Fibroblast of mammary gland (primary cell): ENCODE measurements at places on chromosomes 12 and 14.
A peak's percentile ranks its signal among the peaks of the same experiment; 100 is the strongest.

GRCh38 chr14:77979666-77980351 lies 179.9 kb downstream of the ADCK1 start:
- DNase-seq = peak; percentile 64

DNA sequence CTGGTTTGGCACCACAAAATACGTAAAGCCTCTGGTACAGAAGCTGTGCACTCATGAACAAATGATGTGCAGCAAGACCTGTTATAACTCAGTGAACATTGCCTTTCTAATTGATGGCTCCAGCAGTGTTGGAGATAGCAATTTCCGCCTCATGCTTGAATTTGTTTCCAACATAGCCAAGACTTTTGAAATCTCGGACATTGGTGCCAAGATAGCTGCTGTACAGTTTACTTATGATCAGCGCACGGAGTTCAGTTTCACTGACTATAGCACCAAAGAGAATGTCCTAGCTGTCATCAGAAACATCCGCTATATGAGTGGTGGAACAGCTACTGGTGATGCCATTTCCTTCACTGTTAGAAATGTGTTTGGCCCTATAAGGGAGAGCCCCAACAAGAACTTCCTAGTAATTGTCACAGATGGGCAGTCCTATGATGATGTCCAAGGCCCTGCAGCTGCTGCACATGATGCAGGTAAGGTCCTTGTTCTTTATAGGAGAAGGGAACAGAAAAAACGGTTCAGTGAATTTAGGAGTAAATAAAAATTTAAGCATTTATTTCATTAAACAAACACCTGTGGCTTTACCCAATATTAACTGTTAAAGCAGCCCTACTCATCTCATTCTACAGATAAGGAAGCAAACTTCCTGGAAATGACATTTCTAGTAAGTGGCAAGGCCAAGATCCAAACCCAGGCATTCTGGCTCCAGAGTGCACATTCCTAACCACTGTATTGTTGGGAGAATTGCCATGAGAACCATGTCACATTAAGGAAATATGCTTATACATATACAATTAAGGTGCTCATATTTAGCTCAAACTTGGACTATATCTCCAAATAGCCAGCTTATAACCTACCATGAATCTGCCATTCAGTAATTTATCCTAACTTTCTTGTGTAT lies 11.7 kb downstream of the COCH start:
- no peak for DNase-seq

DNA sequence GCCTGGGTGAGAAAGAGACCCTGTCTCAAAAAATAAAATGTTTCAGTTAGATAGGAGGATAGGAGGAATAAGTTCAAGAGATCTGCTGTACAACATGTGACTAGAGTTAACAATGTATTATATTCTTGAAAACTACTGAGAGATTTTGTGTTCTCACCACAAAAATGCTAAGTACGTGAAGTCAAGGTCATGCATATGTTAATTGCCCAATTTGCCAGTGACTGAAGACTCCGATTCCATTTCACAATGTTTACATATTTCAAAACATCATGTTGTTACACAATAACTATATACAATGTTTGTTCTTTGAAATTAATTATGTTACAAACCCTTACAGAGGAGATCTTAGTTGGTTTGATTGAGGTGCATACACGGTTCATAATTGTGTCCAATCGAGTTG lies 52.1 kb downstream of the SLC15A4 start:
- peak; percentile 6 for DNase-seq

GRCh38 chr12:80299219-80299618 lies 144.8 kb upstream of the PTPRQ start:
- DNase-seq = no peak

DNA sequence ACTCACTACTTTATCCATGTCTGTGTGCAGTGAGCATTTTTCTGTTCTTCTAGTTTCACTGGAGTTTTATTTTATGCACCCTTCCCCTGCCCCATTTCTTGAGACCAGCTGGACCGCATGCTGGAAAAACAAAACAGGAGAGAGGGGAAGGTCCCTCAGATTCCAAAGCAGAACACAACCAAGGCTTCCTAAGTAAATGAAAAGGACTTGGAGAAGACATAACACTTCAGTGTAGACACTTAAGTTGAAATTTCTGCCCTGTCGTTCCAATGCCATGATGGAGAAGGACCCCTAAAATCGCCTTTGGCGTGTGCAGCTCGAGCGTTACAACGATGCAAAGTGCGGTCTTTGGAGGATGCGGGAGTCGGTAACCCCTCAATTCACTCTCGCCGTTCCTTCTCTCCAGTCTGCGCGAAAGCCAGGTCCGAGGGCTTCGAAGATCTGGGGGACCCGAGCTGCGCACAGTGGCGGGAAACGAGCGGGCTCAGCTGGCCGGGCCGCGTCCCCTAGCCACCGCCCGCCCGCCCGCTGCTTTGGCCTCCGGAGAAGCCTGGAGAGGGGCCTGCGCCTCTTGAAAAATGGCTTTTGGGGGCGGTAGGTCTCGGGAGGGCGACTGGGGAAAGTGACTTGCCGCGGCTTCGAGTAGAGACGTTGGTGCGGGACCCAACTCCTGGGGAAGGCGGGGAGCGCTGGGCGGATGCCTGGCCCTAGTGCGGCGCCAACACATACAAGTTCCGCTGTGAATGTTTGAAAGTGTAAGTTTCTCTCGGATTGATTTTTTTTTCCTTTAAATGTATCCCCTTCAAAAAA lies 11.2 kb upstream of the HOXC13 start:
- DNase-seq = no peak

GRCh38 chr14:63276492-63277342 lies 42.0 kb downstream of the GPHB5 start:
- DNase-seq = peak; percentile 64

GRCh38 chr12:108543652-108544051 lies 17.3 kb downstream of the SART3 start:
- DNase-seq = no peak

GRCh38 chr14:60658211-60658690 lies 9.0 kb upstream of the SIX1 start:
- DNase-seq = no peak

DNA sequence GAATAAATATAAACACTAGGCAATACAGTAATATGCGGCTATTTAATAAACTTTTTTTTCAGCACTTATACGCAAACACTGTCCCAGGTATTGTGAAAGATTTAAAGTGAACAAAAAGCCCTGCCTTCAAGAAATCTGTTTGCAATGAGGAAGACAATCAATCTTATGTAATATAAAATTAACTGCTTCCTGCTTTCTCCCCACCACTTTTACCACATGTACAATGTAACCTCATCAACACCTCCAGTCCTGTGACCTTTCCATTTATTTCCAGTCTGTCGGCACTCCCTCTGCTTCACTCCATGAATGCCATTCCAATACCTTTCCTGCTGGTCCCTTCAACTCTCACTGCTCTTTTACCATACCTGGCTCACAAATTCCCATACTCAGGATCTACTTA lies 10.5 kb downstream of the SNX6 start:
- no peak for DNase-seq

DNA sequence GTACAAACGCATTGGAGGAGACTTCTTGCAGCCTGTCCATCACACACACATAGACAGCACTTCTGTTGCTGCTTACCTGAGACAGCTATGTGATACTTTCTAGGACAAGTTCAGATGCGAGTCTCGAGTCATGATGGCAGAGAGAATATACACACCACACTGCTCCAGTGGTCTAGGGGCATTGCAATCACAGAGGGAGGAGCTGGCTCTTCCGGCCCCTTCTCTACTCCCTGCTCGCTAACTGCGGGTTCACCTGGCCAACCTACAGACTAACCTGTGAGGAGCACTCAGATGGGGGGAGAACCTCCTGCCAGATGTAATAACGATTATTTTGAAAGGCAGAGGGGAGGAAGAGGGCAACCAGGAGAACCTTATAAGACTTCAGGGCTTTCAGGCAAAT lies 30.7 kb downstream of the EMP1 start:
- DNase-seq = no peak

DNA sequence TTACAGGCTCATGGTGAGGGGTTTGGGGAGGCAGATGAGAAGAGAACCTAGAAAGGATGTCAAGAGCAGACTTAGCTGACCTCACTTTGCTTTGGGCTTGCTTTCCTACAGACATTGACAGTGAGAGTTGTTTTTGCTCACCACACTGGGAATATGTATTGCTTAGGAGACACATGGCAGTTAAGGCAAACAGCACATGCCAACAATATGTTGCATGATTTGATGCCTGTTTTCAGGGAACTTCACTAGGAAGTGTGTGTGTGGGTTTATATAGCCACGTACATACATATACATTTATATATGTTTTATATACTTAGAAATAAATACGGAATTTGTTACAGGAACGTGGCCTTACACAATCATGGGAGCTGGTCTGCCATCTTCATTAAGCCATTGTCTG lies 346.1 kb downstream of the RGS6 start:
- DNase-seq = no peak

DNA sequence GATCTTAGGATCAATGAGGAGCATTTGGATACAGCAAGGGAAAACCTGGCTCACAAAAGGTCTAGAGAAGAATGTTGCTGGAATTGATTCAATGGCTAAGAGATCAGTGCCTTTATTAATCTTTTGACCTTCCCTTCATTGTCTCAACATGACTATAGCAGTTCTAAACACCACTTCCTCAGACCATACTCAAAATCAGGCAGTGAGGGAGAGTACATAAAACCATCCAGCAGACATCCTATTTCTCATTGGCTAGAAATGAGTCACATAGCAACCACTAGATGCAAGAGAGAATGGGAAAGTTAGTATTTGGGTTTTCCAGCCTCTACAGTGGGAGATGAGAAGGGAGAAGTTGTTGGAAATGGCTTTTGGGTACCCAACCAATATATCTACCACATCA lies 151.4 kb upstream of the NUDT4 start:
- DNase-seq = peak; percentile 16

DNA sequence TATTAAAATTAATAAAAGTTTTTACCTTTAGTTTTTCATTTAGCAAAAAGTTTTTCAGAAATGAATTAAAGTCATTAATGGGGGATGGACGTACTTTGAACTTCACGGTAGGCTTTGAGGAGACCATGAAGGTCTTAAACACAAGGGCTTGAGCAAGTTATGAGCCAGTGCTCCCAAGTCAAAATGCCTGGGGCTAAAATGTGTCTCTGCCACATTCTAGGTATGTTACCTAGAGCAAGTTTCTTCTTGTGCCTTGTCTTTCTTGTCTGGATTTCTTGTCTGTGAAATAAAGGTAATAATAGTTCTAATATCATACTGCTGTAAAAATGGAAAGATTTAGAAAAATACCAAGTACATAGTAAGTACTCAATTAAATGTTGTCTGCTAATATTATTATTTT lies 132.7 kb upstream of the USP15 start:
- no peak for DNase-seq

- DNase-seq = no peak
Measured at GRCh38 chr12:115320967-115321366, 637.0 kb upstream of the TBX3 start.

DNA sequence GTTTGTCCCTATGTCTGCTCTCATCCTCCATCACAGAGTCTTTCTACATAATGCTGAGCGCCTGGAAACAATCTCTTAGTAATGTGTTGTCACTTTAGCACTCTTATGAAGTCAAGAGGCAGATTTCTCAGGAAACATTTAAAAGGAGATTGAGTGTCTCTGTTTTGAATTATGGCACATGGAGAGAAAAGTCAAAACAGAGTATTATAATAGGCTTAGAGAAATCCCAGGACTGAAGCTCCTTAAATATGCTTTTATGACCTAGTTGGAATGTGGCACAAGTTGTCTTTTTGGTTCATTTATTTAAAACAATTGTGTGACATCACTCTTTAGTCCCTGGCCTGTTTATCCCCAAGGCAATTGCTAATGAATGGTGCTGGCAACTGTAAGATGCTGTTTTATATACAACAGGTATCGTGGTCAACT lies 117.8 kb upstream of the HIF1A start:
- DNase-seq = no peak

GRCh38 chr12:117522559-117522958 lies 161.1 kb upstream of the NOS1 start:
- DNase-seq = peak; percentile 72

- no peak for DNase-seq
Measured at GRCh38 chr12:69913526-69913925, 88.5 kb downstream of the MYRFL start.

- DNase-seq = peak; percentile 8
Measured at GRCh38 chr14:52190337-52190931, 77.1 kb upstream of the PTGDR start.

GRCh38 chr12:28851781-28852180 lies 297.3 kb upstream of the FAR2 start:
- no peak for DNase-seq

DNA sequence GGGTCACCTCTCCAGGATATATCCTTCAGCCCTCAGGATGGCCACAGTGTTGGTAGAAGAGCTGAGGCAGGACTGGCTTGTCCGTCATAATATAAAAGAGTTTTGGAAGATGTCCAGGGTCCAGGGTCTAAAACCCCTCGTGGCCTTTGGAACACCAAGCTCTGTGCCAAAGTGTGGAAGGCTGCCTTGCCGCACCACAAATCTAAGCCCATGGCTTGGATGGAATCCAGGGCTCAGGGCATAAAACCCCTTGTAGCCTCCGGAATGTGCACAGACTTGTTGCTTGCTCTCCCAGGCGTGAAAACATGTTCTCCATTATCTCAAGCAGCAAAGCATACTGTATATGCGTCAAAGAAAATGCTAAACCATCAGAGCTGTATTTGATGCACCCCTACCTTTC lies 46.7 kb downstream of the TNFAIP2 start:
- DNase-seq = no peak

DNA sequence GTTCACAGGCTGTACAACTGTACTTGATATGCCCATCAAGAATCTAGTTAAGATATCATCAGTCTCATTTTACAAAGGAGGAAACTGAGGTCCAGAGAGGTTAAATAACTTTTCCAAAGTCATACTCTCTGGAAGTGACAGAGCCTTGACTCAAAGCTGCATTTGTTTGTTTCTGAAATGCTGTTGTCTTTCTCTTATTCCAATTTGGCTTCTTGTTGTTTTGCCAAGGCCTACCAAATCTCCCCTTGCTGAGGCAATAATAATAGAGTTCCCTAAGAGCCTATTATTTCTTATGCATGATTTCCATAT lies 79.8 kb upstream of the C12orf71 start:
- DNase-seq = no peak

DNA sequence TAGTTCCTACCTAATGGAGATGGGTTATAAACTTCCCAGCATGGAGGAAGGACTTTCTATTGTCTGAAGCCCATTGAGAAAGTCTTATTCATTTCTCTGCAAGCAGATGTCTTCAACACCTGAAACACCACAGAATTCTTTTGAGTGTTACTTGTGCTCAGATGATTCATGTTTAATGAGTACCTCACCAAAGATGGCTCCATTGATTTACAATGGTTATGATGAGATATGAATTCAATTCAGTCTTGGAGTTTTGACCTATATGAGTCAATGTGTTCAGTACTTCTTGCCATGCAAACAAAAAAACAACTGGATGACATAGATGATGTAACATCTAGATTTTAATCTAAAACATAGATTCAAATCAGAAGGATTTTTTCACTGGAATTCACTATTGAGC lies 15.4 kb upstream of the PAWR start:
- DNase-seq = peak; percentile 36
